ENCODE measurements at places on chromosomes 5 and 9.
A peak's percentile ranks its signal among the peaks of the same experiment; 100 is the strongest.

- DNase-seq: no peak
These were observed 168.7 kb upstream of the MSX2 start for GRCh38 chr5:174555726-174556125.

DNA sequence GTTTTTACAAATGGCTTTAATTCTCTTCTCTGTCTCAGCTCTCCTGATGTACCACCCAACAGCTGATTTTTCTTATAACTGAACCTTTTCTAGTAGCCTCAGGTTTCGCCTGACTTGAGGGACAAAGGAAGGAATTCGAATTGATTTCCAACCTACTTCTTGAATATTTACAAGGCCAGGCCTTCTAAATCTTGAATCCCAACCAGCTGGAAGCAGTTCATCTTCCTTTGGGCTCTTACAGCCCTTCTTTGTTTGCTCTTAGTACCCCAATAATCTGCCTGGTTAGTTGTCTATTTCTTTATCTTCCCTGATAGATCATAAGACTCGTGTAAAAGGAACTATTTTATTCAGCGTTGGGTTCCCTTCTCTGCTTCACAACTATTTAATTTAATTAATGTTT lies 95.9 kb downstream of the NLN start:
- no peak for DNase-seq

DNA sequence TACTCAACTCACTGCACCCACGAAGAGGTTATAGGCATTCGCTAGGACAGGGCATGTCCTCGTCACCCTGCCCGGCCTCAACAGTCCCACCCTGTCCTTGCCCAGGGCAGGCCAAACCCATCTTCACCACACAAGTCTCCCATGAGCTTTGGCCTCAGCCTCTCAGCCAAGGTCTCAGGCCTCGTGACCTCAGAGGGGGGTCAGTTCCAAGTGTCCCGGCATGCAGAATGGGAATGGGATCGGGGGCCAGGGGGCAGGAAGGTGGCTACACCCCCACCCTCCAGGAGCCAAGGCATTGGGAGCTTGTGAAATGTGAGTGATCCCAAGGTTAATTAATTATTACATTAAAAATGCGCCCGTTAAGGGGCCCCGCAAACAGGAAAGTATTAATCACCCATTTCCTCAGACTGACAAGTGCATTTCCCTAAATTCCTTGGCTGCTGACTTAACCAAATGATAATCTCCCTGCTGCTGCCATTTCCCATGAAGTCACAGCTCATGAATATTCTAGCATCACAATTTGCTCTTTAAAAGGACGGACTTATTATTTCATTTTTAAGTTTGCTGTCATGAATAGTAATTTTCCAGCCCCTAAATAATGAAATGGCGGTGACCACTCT lies 8.0 kb upstream of the UBAC1 start:
- no peak for DNase-seq

DNA sequence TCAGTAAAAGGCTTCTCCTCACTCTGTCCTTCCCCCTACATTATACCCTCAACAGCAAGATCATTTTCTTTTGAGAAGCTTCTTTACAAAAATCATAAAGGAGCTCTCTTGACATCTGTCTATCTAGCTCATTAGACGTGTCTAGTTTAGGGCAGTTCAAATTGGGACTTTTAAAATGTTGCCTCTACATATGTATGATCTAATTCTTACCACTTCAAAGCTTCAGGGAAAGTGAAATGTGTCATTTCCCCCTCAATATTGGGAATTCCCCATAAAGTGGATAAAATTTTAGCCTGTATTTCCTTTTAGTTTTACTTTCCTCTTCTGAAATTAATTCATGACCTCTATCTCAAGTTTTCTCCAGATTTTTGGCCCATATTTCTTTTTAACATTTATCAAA lies 323.7 kb downstream of the ARRDC3 start:
- DNase-seq: no peak

- DNase-seq: no peak
These were observed 916.6 kb downstream of the DNAH5 start for GRCh38 chr5:13027874-13028273.

DNA sequence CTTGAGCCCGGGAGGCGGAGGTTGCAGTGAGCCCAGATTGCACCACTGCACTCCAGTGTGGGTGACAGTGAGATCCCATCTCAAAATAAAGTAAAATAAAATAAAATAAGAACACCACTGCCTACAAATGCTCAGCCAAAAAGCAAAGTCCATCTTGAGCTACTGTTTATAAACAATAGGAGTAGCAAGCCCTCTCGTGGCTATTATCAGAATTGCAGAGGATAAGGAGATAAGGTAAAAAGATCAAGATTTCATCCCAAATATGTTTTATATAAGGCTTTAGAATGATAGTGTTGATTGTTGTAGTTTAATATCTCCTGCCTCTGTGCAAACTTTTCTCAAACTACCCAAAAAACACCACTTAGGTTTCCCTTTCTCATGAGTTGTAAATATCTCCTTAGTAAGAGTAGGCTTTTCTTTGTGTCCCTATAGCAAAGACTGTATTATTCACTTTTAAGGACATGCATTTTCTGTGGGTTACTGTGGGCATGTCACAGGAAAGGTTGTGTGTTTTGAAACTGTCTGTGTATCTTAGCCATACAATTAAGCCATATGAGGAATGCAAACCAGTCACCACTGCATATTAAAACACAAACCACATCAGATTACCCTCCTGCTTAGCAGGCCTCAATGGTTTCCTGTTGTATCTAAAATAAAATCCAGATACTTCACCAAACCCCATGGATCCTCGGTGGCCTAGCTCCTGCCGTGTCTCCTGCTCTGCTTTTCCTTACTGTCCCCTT lies 31.8 kb upstream of the CKS2 start:
- DNase-seq: no peak

GRCh38 chr9:113734826-113735225 lies 141.3 kb upstream of the ZNF618 start:
- DNase-seq: no peak

DNA sequence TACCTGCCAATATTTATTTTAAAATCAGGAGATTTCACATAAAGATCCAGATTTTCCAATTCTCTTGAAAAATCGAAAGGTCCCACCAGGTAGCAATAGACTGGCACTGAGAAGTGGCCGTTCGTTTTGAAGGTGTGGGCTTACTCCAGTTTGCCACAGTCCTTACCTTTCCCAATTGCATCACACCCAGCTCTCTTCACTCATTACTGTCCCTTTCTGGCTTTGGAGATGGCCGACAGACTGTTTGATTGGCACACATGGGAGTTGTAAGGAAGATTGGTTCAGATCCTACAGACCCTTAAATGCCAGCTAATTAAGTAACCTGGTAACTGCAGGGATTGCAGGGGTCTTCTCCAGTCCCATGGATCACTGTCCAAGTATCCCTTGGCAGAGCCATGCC lies 68.7 kb upstream of the LARP1 start:
- DNase-seq: no peak

- peak; percentile 66 for DNase-seq
These were observed 30.4 kb downstream of the CAMK4 start for GRCh38 chr5:111254613-111255012.

DNA sequence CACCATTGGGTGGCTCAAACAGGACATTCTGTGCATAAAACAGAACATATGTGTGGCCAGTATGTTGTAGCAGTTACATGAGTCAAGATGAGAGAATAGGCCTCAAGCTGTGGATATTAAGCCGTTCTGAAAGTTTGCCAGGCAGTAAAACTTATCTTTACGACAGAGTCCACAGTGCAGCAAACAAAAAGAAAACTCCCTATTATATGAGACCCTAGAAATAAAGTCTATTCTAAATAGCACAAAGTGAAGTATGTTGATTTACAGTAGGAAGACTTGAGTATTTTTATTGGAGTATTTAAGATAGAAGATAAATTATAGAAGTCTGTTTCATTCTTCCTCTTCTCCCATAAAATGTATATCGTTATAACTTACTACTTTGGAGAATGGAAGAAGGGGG lies 271.5 kb downstream of the ADGRV1 start:
- no peak for DNase-seq

DNA sequence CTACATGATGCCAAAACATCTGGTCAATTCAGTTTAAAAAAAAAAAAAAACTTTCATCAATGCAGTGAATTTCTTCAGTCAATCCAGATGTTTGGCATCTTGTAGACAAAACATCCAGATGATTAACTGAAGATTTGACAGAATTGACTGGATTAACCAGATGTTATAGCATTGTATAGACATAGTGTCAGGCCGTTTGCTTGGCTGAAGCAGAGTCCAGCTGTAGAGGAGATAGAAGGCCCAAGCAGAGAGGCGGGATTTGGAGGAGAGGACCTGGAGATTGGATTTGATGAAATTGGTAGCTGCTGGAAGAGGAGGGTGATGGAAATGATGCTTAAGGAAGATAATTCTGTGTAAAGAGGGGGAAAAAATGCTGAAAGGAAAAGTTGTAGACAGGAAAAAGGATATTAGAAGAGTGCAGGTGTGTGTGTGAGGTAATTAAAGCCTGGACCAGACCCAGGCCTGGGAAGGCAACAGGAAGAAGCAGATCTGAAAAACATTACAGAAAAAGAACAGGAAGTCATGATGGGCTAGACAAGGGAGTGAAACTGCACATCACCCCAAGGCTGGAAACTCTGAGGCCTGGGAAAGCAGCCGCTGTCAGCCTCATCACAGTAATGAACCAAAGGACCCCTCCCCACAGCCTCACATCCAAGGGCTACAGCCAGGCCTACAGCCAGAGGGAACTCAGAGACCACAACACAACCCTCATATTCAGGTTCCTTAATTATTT lies 258.3 kb downstream of the CWC27 start:
- no peak for DNase-seq

- peak; percentile 2 for DNase-seq
These were observed 7.0 kb upstream of the DCAF12 start for GRCh38 chr9:34133436-34133949.

DNA sequence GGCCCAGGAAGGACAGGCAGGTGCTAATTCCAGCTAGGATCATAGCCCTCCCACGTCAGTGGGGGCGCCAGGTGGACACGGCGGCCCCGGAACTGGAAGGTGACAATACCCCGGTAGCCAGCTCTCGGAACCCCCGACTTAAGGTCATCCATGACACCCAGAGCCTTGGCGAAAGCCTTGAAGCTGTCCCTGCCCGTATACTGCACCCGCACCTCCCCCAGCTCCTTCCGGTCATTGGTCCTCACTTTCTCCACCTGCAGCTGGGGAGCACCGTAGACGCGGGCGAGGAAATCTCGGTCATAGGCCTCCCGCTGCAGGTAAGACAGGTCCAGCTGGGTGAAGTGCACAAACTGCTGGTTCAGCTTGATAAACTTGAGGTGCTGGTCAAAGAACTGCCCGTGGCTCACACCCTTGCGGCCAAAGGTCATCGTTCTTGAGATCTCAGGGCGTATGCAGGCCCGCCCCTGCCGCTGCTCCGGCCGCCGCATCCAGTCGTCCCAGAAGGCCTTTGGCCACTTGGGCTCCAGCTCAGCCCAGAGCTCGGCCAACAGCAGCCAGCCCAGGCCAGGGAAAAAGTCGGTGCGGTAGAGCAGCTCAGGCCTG lies 10.9 kb downstream of the MGAT1 start:
- DNase-seq: no peak

- no peak for DNase-seq
These were observed 181.2 kb upstream of the DMAC1 start for GRCh38 chr9:7980691-7981289.

GRCh38 chr5:151093476-151093889 lies 12.6 kb upstream of the TNIP1 start:
- DNase-seq: no peak

GRCh38 chr5:168778536-168778935 lies 199.4 kb upstream of the PANK3 start:
- no peak for DNase-seq

DNA sequence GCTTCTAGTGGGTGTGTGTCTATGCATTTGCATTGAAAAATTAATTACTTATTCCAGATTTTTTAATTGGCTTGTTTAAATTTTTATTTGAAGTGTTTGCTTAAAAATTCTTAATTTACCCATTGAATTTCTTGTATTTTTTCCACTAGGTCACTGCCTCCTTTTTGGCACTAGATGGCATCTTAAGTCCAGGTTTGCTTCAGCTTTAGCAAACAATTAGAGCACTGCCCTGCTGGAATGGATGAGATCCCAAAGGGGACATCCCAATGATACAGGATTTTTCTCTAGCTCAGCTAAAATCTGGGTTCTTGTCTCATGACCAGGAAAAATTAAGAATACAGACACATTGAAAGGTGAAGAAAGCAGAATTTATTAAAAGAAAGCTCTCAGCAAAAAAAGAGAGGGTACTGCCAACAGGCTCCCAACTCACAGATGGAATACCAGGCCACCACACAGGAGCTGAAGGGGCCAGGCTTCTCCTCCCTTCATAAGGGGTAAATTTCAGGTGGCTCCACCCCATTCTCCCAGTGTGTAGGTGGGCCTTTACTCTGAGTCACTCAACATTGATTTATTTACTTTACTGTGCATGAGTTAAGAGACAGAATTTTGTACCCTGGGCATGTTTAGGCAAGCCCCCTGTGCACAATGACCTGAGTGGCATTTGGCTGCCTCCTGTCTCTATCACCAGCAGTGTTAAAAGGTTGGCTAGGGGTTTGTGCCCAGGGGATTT lies 532.4 kb downstream of the ANXA1 start:
- DNase-seq: no peak

GRCh38 chr5:2783223-2783622 lies 31.7 kb upstream of the IRX2 start:
- DNase-seq: no peak

GRCh38 chr9:124258607-124259157 lies 933 bp downstream of the NEK6 start:
- no peak for DNase-seq

DNA sequence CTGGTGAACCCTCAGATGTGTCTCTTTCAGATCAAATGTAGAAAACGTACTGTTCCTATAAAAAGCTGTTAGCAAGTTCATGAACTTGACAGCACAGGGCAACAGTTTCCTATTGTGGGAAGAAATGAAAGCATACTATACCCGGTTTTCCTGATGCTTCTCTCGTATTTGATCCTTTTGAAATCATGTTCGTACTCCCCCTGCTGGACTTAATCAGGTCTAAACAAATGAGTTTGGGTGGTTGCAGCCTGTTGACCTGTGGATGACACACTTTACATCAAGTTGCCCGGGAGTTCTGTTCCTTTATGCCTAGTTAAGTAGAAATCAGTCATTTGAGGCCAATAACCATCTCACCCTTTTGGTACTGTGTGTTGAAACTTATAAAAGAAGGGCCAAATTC lies 1992.3 kb downstream of the MAT2B start:
- no peak for DNase-seq

- DNase-seq: no peak
These were observed 14.1 kb downstream of the FBXL17 start for GRCh38 chr5:108367679-108368334.
